Upper lobe of left lung (tissue), 6 donors: ENCODE measurements at places on chromosomes 6 and 20. TPM values are rescaled to one million over a fixed set of nuclear protein-coding genes. Genes with fewer than 3 reads are reported as not detected.

GRCh38 chr20:46126440-46127056 is 8.4 kb downstream of the CD40 start:
- DNase-seq = no peak
- no peaks in the 10 kb centered on the region for H3K27me3 ChIP-seq
- peaks cover 72% of the 10 kb centered on the region for H3K36me3 ChIP-seq
- no peak overlapping the region for H3K27ac ChIP-seq

DNA sequence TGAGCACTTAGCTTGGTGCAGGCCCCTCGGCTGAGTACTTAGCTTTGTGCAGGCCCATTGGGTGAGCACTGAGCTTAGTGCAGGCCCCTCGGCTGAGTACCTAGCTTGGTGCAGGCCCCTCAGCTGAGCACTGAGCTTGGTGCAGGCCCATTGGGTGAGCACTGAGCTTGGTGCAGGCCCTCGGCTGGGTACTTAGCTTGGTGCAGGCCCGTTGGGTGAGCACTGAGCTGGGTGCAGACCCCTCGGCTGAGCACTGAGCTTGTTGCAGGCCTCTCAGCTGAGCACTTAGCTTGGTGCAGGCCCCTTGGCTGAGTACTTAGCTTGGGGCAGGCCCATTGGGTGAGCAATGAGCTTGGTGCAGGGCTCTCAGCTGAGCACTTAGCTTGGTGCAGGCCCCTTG is 387.1 kb downstream of the THBS2 start:
- H3K4me3 ChIP-seq = no peak overlapping the region
- H3K27ac ChIP-seq = no peak overlapping the region
- no peaks in the 10 kb centered on the region for H3K4me1 ChIP-seq
- no peaks in the 10 kb centered on the region for H3K36me3 ChIP-seq

DNA sequence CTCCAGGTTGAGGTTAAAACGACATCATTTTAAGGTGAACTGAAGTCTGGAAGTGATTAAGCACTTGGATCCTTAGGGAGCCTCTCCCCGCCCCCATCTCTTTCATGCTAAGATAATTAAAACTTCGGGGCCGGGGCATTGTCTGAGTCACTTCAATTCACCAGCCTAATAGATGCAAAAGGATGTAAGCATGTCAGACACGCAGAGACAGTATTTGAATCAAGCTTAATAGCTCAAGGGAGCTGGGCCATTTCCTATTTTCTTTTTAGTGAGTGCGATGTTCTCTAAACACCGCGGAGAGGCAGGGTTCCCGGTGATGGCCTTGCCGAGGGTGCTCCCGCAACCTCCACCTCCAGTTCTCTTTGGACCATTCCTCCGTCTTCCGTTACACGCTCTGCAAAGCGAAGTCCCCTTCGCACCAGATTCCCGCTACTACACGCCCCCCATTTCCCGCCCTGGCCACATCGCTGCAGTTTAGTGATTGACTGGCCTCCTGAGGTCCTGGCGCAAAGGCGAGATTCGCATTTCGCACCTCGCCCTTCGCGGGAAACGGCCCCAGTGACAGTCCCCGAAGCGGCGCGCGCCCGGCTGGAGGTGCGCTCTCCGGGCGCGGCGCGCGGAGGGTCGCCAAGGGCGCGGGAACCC is 516 bp upstream of the IRF4 start:
- H3K27me3 ChIP-seq = peaks cover 44% of the 10 kb centered on the region
- no peaks in the 10 kb centered on the region for H3K36me3 ChIP-seq
- peak overlapping the region; percentile 43 for H3K4me3 ChIP-seq
- H3K4me1 ChIP-seq = peaks cover 27% of the 10 kb centered on the region
- no peak for DNase-seq
- no peak overlapping the region for H3K27ac ChIP-seq

DNA sequence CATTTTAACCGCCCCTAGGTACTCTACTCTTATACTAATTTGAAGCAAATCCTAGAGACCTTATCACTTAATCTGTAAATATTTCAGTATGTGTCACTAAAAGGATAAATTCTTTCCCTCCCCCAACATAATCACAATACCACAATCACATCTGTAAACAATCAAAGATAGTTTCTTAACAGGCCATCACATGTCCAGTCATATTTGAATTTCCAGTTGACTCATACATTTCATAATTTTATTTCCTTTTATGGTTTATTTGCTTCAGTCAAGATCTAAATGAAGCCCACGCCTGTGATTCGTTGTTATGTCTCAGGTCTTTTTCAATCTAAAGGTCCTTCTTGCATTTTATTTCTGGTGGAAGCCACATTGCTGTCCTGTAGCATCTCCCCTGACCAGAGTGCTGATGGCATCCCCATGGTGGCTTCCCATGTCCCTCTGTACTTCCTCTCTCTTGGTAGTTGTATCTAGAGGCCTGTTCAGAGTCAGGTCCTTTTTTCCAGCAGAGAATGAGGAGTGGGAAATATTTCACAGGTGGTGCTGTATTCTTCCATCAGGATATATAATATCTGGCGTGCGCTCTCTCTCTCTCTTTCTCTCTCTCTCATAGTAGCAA is 128.6 kb upstream of the SLC22A23 start:
- no peak overlapping the region for H3K4me3 ChIP-seq
- H3K27me3 ChIP-seq = no peaks in the 10 kb centered on the region
- H3K36me3 ChIP-seq = no peaks in the 10 kb centered on the region
- no peak overlapping the region for H3K27ac ChIP-seq
- H3K4me1 ChIP-seq = no peaks in the 10 kb centered on the region

- H3K27me3 ChIP-seq = no peaks in the 10 kb centered on the region
- no peak overlapping the region for H3K4me3 ChIP-seq
- peak; percentile 78 for DNase-seq
Observed at GRCh38 chr6:140230282-140230681, 855.8 kb upstream of the CITED2 start.

- no peak for DNase-seq
- H3K4me1 ChIP-seq = no peaks in the 10 kb centered on the region
- H3K4me3 ChIP-seq = no peak overlapping the region
- no peak overlapping the region for H3K27ac ChIP-seq
- no peaks in the 10 kb centered on the region for H3K36me3 ChIP-seq
- no peaks in the 10 kb centered on the region for H3K27me3 ChIP-seq
Observed at GRCh38 chr6:119430805-119431204, 81.2 kb upstream of the MAN1A1 start.

DNA sequence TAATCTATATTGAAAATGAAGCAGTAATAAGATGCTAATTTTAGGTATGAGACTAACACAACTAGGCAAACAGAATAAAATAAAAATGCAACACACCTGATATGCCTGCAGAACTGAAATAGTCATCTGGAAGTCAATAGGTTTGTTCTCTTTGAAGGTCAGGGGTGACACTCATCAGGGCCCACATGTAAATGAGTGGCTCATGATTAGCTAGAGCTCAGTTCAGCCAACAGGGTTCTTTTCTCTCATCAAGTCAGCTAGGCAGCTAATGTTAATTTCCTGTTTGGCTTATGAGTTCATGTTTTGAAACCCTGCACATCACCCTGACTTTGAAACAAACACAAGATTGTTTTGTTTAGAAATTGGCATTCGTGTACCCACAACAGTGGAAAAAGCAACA is 23.8 kb downstream of the SMLR1 start:
- H3K36me3 ChIP-seq = no peaks in the 10 kb centered on the region
- no peak overlapping the region for H3K4me3 ChIP-seq
- no peak overlapping the region for H3K27ac ChIP-seq

GRCh38 chr6:27507041-27507956 is 34.4 kb upstream of the ZNF184 start:
- no peak overlapping the region for H3K27ac ChIP-seq
- no peak overlapping the region for H3K4me3 ChIP-seq
- no peaks in the 10 kb centered on the region for H3K27me3 ChIP-seq
- no peaks in the 10 kb centered on the region for H3K36me3 ChIP-seq

EBF4 gene
- total RNA-seq = 10.3 TPM

LY6G6F gene
- total RNA-seq = 0.63 TPM
